Stimulated activated CD8-positive, alpha-beta memory T cell treated with anti-CD3 and anti-CD28 coated beads, Interleukin-15, amount 100 ng/mL, for 48 hours (primary cell): ENCODE measurements at places on chromosomes 3 and 15.
A peak's percentile ranks its signal among the peaks of the same experiment; 100 is the strongest.

GRCh38 chr3:18062657-18063025 lies 320.2 kb upstream of the TBC1D5 start:
- DNase-seq: no peak

GRCh38 chr3:11724615-11725339 lies 81.1 kb upstream of the VGLL4 start:
- DNase-seq: no peak

GRCh38 chr15:52445954-52446353 lies 82.7 kb downstream of the MYO5A start:
- no peak for DNase-seq

DNA sequence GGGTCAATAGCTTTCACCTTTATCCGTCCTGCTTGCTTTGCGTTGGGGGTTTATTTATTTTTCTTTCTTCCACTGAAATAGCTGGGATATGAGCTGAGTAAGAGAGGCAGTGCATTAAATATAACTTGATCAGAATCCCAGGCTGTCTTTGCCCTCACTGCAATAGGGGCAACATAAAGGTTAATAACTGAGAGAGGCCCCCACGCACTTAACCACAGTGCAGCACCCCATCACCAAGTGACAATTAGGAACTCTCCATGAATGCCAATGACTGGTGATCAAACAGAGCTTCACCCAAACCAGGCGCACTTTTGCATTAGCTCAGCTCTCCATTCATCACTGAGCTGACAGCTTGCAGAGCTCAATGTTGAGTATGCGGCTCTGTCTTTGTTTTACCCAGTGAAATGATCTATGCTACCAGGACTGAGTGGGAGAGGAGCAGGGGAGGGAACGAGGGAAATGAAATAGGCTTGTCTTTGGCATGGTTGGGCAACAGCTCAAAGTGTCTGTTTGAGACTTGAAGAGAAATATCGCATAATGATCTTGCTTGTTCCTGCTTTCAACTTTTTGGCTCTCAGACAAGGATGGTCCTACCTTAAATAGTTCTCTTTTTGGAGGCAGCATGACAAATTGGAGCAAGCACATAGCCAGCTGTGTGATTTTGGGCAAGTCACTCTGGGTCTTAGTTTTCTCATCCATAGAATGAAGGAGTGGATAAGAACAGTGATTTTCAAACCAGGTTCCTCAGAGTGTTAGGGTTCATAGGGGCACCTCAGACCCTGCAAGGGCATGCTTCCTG lies 14.5 kb upstream of the GLCE start:
- no peak for DNase-seq

DNA sequence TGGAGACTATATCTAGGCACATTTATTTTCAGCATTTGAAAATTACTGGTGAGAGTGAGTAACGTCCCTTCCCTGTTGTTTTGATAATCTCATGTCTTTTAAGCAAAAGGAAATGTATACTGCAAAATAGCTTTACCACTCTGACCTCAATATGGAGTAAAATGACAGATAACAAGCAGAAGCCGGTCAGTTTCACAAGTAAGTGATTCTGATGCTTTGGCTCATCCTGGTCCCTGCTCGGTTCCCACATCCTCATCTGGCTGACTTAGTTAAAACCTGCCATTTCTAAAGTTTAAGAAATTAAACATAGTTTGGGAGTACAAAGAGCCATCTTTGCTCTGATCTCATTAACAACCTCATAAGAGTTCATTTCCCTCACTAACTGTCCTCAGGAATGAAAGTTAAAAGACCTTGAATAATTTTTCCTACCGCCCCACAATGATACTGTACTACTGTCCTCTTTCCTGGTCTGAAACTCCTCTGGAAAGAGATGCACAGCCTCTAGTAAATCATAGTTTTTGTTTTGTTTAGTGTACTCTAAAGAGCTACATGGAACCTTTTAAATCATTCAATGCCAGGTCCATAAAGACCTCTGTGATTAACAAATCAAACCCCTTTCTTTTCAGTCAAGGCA lies 72.3 kb upstream of the ICE2 start:
- DNase-seq: no peak

GRCh38 chr3:129688271-129688895 lies 81.9 kb upstream of the PLXND1 start:
- no peak for DNase-seq

- DNase-seq: no peak
Measured at GRCh38 chr15:52495125-52495524, 33.6 kb downstream of the MYO5A start.

GRCh38 chr3:13011573-13012220 lies 61.5 kb downstream of the IQSEC1 start:
- peak; percentile 84 for DNase-seq

- no peak for DNase-seq
Measured at GRCh38 chr3:139893963-139894642, 40.9 kb upstream of the CLSTN2 start.

DNA sequence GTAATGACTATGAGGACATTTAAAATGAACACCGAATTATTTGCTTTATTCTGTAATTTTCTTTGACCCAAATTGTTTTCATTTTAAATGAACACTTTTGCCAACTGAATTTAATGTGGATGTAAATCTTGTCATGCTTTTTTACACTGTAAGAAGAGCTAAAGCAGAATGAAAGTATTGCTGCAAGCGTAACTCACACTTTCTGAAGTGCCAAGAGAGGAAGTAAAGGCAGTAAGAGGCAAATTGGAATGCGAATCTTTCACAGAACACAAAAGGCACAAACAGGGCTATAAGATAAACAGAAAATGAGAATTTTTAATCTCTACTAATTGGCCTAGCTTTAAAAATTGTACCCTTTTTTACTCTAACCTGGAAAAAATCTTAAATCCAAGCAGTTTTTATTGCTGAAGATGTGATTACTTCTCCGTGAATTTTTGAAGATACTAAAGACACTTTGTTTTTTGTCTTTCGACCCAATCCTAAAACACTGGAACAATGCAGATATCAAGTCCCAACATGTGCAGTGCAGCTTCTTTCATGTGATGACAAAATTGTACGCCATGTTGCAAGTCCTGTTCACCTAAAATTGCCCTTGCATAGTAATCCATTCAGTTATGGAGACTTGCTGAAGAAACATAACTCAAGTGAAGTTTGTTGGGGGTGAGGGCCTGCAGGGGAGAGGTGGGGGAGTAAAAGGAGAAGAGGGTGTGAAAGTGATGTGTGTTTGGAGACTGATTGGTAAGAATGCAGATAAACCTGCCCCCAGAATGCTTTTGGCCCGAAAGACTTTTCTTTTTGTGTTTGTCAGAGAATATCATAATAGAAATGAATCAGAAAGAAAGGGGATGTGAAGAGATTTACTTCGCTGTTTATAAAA lies 1.4 kb downstream of the ARID3B start:
- no peak for DNase-seq

GRCh38 chr3:29568355-29568754 lies 287.5 kb downstream of the RBMS3 start:
- no peak for DNase-seq

DNA sequence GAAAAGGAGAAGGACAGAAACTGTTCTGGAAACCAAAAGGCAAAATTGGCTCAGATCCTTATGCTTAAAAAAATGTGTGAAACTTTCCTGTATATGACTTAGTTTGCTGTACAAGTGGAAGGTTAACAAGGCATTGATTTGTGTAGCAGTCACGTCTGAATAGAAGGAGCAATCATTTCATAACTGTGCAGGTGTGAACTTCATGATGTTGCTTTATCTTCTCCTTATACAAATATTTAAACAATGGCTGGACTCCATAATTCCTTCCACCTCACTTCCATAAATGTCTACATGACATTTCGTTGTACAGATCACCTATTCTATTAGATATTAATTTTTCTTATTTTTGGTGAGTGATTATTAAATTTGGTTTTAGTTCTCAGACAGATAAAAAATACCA lies 382.7 kb upstream of the NPAP1 start:
- DNase-seq: no peak

DNA sequence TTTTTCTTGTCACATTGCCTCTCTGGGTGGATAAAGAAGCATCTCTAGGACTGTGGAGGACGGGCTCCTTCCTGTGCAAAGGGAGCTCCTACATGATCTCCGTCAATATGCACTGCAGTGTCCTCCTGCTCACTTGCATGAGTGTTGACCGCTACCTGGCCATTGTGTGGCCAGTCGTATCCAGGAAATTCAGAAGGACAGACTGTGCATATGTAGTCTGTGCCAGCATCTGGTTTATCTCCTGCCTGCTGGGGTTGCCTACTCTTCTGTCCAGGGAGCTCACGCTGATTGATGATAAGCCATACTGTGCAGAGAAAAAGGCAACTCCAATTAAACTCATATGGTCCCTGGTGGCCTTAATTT lies 478 bp downstream of the GPR15 start:
- DNase-seq: no peak

DNA sequence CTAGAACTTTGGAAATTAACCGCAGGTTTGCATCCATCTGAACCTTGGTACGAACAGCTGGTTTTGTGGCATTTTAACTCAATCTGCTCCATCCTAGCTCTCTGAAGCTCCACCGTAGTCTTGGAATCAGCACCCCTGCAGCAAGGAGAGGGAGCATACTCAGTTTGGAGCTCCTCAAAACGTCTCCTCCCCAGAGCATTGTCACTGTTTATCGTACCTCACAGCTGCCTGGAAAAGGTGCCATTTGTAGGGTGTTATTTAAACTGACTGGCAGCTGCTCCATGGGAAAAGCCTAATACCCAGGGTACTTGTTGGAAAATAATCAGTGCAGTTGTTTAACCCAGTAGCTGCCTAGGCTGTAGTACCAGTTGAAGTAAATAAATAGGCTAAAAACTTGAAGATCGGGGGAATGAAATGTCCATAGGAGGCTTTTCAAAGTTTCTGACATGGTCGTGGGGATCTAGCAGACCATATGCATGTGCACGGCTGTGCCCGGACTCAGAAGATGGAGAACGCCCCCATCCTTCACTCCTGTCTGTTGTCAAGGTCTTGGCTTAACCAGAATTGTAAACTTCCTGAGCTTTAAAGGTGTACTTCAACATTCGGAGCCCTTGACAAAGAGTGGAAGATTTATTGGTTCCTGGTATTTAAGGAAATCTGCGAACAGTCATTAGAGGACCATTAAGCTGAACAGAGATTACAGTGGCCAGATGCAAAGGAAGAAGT lies 43.9 kb downstream of the GHSR start:
- DNase-seq: no peak

- no peak for DNase-seq
Measured at GRCh38 chr3:18189282-18190050, 235.7 kb downstream of the SATB1 start.

- DNase-seq: no peak
Measured at GRCh38 chr3:170383567-170383966, 26.1 kb downstream of the SKIL start.

DNA sequence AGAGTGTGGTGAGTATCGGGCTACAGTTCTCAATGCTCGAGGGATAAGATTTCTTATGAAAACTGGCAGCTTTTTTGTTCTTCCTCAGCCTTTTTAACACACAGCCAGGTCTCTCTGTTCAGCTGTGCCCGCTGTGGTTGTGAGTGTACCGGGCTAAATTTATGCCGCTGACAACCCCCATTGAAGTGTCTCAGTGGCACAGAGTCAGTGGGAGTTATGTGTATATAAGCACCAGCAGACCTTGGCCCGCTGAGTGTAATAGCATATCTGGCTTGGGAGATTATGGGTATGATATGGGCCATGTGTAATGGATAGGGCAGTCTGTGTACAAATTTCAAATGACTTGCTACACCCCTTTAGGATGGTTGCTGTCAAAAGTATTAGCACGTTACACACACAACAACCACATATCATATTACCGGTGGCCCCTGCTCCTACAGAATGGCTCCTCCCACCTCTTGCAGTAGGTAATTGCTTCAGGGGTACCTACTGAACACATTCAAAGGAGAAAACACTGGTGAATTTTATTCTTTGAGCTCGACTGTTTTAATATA lies 26.9 kb upstream of the NR2F2 start:
- DNase-seq: no peak

- DNase-seq: no peak
Measured at GRCh38 chr3:190000861-190001196, 119.9 kb downstream of the P3H2 start.

- no peak for DNase-seq
Measured at GRCh38 chr15:63385911-63386531, 4.4 kb upstream of the CA12 start.

- no peak for DNase-seq
Measured at GRCh38 chr3:117059067-117059955, 349.7 kb downstream of the TUSC7 start.

DNA sequence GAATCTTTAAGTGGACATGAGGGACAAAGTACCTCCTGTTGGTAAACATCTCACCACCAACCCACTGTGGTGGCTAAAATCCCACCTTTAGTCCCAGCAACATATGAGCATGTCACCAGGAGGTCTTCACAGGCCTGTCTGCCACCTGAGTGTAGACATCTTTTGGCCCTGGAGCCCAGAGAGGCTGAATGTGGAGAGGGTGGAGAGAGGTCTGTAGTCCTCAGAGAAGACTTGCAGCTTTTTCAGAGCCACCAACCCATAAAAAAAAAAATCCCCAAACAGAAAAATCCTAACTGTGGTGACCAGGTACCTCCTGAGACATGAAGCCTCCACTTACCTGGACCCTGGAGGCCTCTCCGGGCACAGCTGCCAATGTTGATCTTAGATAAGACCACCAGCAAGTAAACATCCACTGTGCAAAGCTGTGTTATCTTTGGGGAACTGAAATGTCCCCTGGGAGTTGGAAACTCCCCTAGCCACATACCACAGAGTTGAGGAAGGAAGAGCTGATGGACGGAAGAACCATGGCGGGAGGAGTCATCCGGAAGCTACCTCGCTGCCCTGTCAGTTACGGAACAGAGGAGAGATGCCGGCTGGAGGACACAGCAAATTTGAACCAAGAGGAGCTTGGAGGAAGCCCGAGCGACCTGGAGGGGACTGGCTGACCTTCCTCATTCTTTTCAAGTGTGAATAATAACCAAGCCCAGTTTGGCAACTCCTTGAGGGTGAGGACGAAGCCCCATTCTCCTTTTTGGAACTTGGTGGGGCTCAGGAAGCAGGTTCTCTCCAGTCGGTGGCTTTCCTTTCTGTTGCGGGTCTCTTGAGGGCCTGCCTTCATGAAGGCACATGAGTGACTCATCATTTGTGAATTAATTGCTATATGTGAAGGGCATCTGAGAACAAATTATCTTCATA lies at the start of gene GHRL:
Gene GHRL (minus strand): TSS at position 443 of the 915 bp plus-strand sequence. CDS start 2,767 bp downstream, outside the sequence.
- no peak for DNase-seq

DNA sequence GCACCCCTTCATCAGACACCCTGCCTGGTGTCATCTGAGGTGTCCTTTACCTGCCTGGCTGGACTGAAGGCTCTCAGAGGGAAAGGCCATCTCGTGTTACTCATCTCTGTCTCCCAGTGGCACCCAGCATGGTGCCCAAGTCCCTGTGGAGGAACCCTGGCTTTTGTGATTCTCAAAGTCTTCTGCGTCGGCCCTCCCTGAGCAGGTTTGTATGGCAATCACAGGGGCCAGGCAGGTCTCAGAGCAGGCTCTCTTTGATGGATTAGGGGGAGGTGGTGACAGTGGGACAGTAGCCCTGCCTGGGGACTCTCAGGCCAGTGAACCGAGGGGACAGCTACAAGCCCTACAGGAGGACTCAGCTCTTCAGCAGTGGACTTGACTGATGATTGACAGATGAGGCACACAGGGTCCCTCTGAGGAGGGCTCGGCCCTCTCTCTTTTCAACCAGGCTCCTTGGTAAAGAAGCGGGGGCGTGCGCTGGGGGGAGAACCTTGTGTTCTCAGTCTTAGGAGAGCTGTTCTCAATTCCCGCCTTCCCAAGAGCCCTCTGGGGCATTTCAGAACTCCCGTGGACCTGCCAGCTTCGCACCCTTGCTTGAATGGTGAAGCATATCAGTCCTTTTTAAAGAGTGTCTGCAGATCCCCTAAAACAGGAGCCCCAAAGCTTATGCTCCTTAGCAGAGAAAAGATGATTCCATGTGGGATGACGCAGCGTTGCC lies 108.3 kb downstream of the VGLL4 start:
- DNase-seq: no peak

GRCh38 chr3:110905121-110905520 lies 166.5 kb upstream of the NECTIN3 start:
- DNase-seq: no peak

GRCh38 chr15:84082739-84083138 lies 152.8 kb upstream of the GOLGA6L4 start:
- no peak for DNase-seq
